ENCODE measurements at places on chromosomes 1 and 21.
A peak's percentile ranks its signal among the peaks of the same experiment; 100 is the strongest.

- no peaks in the 10 kb centered on the region for H3K27me3 ChIP-seq
- no peak overlapping the region for H3K27ac ChIP-seq
- no peak for DNase-seq
- H3K4me1 ChIP-seq: no peaks in the 10 kb centered on the region
- no peak overlapping the region for H3K4me3 ChIP-seq
Measured at GRCh38 chr1:73500154-73500553, 697.8 kb downstream of the LRRIQ3 start.

GRCh38 chr1:8077602-8078001, 51.5 kb upstream of the ERRFI1 start:
- H3K27ac ChIP-seq: peak overlapping the region; percentile 77
- H3K4me1 ChIP-seq: peaks cover 47% of the 10 kb centered on the region
- H3K36me3 ChIP-seq: no peaks in the 10 kb centered on the region
- H3K4me3 ChIP-seq: no peak overlapping the region
- H3K27me3 ChIP-seq: no peaks in the 10 kb centered on the region

- H3K4me1 ChIP-seq: peaks cover 13% of the 10 kb centered on the region
- peak; percentile 46 for DNase-seq
- H3K27ac ChIP-seq: no peak overlapping the region
- no peaks in the 10 kb centered on the region for H3K36me3 ChIP-seq
Measured at GRCh38 chr1:116910379-116911187, 867 bp downstream of the PTGFRN start.

- H3K27ac ChIP-seq: no peak overlapping the region
- no peaks in the 10 kb centered on the region for H3K36me3 ChIP-seq
- no peak for DNase-seq
- 0 out of 2 replicates have a peak, but pooled peaks cover 3% of the 10 kb centered on the region for H3K4me1 ChIP-seq
- no peaks in the 10 kb centered on the region for H3K27me3 ChIP-seq
Measured at GRCh38 chr1:54112027-54112426, 40.8 kb downstream of the CDCP2 start.

DNA sequence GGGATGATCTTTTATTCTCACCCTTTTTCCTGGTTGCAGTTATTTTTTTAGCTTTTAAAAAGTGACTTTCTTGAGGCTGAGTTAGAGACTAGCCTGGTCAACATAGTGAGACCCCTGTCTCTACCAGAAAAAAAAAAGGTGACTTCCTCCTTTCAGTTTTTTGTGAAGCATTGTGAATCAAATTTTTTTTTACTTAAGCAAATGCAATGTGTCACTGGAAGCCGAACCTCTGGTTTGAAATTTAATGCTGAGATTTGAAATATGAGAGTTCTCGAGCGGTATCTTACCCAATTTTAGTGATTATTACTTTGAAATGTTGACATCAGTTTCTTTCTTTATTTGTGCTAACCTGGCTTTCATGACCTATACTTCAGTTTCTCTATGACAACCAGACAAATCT, 3.6 kb downstream of the CAP1 start:
- no peak for DNase-seq
- H3K36me3 ChIP-seq: peaks cover 71% of the 10 kb centered on the region
- H3K4me1 ChIP-seq: peaks cover 34% of the 10 kb centered on the region
- H3K27me3 ChIP-seq: no peaks in the 10 kb centered on the region
- H3K4me3 ChIP-seq: no peak overlapping the region

DNA sequence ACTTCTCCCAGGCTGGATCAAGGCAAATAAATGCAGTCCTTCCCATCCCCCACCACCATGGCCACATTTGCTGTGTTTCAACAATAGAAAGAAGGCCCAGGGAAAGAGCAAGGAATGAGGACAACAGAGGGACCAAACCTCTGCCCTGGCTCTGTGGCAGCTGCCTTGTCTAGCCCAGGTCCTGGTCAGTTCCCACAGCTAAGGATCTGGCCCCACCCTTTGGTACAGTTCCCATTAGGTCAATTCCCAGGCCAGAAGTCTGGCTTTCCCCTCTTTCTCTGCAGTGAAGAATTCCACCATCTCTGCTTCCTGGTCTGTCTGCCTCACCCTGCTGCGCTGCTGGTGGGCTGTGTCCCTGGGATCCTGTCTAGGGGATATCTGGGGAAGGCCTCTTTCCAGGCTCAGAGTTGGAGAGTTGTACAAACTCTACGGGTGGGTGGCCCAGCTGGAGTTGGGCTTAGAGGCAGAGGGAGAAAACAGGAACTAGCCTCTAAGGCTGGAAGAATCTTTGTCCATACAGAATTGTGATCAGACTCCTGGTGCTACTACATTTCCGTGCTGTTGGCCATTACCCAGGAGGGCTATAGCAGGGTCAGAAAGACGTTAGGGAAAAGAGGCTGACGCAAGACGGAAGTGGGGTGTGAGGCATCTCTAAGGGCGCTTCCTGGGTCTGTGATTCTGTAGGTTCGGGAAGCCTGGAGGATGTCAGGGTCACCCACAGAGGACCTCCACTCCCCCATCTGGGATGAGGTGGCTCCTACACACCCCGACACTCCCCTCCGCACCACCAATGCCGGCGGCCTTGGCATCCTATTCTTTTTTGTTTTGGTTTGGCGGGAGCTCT, 953 bp upstream of the NDUFS2 start:
- peaks cover 18% of the 10 kb centered on the region for H3K36me3 ChIP-seq
- DNase-seq: no peak
- H3K4me3 ChIP-seq: peak overlapping the region; percentile 64
- no peaks in the 10 kb centered on the region for H3K27me3 ChIP-seq

Measured in SJSA1 (cell line).